ENCODE measurements at places on chromosomes 4 and X.

GRCh38 chr4:7420661-7421040 lies 14.1 kb downstream of the PSAPL1 start:
- no peak for DNase-seq

DNA sequence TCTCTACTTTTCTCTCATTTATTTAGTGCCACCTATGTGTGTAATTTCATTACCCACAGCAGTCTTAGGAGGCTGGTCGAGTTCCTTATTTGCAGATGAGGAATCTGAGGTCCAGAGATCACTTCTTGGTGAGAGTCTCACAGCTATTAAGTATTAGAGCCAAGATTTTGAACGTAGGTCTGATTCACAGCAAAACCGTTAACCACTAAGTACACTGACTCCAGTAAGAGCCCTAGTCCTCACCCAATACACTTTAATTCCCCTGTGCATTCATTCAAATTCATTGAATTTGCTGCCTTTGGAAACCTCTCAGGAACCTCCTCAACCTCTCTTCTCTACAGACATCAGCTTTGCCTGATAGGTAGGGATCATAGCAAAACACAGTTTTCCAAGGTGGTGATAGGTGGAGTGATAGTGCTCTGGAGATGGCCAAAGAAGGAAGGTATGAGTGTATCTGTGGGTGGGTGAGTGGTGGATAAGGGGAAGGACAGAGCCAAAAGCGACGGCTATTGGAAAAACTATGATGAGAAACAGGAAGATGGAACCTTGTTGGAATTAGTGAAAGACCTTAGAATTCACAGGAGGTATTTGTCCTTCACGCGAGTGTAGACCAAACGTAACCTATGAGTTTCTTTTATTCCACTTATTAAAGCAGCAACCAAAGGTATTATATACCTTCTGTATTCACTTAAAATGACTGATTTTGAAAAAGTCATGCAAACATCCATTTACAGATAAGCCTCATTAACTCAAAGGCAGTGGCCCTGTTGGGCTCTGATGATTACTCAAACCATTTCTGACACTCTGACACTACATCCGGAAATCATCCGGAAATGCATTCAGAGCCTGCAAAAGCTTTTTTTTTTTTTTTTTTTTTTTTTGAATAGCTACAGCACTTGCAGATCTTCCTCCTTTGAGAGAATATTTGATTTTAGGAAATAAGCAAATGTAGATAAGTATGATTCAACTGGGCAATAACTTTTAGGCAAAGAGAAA lies 6.3 kb downstream of the FMR1 start:
- peak; percentile 66 for DNase-seq

DNA sequence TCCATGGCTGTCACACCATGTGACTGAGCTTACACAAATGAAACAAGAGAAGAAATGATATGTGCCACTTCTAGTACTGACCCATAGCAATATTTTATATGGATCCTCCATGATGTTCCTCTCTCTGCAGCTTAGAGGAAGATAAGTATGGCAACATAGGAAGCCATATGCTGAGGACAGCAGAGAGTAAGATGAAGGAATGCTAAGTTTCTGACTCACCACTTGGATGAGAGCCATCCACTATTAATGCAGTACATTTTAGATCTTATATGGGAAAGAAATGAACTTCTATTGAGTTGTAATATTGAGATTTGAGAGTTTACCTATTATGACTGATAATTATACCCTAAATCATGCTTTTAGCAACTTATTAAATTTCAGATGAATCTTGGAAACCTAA lies 386.9 kb upstream of the MAOA start:
- DNase-seq: no peak

DNA sequence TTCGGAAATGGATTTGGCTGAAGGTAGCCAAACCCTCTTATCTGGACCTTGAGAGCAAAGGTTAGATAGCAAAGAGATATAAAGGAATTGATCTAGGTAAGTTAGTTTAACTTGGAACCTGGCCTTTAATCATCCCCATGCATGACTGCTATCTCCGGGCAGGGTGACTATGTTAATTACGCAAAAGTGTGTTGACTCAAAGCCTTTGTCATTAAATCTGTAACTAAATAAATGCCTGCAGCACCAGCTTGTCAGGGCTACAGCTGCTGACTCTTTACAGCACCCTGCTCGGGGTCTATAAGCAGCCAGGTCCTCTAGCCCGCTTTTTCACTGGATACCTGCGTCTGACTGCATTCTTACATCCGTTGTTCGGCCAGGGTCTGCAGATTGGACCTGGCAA lies 201.7 kb downstream of the TBCK start:
- no peak for DNase-seq

DNA sequence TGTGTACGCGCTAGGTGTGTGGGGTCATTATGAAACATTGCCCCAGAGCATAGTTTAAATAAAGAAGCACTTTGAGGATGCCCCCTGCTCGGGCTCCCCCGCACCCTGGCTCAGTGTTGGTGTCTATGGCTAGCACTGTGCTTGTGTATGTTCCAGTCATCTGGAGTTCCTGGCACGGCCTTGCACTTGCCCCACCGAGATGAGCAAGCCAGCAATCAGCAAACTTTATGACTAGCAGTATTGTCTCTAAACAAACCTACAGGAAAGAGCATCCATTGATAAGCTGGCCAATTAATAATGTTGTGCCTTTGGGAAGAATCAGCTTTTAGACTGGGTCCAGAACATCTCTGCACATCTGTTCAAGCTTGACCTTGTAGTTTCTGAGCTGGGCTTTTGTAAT lies 707 bp upstream of the SHROOM4 start:
- DNase-seq: no peak

DNA sequence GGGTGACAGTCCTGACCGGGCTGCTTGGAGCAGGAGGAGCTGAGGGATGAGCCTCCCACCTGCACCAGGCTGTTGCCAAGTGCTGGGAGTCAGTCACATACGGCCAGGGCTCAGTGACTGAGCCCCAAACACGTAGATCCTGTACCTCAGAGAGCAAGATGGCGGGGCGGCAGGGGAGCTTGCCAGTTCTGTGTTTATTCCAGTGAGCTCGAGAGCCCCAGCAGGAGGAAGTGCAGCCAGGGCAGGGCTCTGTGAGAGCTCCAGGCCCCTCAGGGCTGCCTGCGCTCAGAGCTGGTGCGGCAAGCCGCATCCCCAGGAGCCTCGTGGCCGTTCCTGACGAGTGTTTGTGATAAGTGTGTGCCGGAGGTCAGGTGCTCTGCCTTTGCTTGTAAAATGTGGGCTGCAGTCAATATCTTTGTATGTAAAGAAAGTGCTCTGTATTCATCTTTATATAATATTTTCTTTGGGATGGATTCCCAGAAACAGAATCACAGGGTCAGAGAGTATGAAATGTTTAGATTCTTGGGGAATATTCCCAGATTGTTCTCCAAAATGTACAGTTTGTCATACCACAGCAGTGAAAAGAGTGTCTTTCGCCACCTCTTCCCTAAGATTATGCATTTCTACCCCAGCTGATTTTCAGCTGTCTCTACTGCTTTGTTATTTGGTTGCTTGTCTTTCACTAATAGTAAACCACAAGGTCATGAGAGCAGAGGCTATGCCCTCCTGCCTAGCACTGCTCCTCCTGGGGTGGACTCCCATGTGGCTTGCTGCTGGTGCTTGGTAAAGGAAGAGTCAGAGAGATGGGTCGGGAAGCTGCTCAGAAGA lies 50.3 kb downstream of the NELFA start:
- DNase-seq: no peak
